Frontal cortex (tissue), 4 donors: ENCODE measurements at places on chromosomes 1 and 21.

- no peak for DNase-seq
These were observed 7.0 kb upstream of the HEYL start for GRCh38 chr1:39646232-39647081.

GRCh38 chr1:209504571-209504970 lies 78.9 kb upstream of the CAMK1G start:
- DNase-seq: no peak

DNA sequence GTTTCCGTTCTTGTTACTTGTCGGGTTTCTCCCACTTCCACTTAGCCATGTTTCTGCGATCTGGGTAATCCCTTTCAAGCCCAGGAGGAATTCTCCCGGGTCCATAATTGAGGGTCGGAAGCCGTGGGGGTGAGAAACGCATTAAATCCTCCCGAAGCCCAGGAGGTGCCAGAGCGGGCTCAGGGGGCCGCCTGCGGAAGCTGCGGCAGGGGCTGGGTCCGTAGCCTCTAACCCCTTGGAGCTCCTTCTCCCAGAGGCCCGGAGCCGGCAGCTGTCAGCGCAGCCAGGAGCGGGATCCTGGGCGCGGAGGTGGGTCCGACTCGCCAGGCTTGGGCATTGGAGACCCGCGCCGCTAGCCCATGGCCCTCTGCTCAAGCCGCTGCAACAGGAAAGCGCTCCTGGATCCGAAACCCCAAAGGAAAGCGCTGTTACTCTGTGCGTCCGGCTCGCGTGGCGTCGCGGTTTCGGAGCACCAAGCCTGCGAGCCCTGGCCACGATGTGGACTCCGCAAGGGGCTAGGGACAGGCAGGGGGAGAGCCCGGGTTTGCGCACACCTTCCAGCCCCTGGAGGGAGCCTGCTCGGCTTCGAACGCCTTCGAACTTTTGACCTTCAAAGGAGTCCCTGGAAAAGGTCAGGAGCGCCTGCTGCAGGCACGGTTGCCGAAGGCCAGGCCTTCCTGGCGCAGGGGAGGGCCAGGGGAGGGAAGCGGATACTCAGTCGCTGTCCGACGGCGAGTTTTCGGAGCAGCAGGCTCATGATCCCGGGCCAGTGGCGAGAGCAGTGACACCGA lies 1.7 kb upstream of the SIM2 start:
- DNase-seq: peak; percentile 44

DNA sequence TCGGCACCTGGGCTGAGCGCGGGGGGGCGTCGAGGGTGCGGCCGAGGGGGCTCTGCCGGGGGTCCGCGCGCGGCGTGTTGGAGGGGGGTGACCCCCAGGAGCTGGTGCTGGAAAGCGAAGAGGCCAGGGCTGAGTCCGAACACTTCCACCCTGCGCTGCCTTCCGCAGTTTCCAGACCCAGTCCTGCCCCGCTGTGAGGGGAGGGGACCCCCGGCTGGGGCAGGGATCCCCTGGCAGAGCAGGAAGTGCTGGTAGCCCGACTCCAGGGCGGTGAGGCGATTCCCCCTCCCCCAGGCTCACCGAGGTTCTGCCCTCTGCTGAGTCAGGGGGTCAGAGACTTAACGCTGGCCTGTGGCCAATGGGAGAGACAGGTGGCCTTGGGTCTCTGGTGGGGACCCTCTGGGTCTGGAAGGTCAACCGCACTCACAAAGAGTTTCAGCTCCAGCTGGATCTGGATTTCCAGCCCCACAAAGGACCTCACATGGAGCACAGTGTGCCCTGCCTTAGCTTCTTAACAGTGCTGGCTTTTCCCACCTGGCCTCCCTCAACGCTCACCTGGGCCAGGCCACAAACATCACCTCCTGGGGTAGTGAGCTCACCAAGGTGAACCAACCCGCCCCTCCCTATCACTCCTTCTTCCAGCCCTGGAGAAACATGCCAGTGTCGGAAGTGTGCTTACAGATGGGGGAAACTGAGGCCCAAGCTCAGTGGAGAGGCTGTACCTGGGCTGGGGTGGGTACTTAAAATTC lies 39.8 kb upstream of the SYNC start:
- no peak for DNase-seq

GRCh38 chr21:35976481-35976880 lies 83.8 kb downstream of the SETD4 start:
- DNase-seq: no peak

GRCh38 chr1:111756124-111756513 lies 418 bp downstream of the DDX20 start:
- DNase-seq: no peak

GRCh38 chr1:109282497-109282951 lies 421 bp downstream of the PSRC1 start:
- DNase-seq: peak; percentile 10

- DNase-seq: no peak
These were observed 46.3 kb downstream of the POFUT2 start for GRCh38 chr21:45241357-45241756.

GRCh38 chr1:116586741-116587143 lies 15.9 kb upstream of the CD58 start:
- no peak for DNase-seq
